Activated T-cell treated with anti-CD3 and anti-CD28 coated beads, Interleukin-2, amount 50 U/mL, for 24 hours (primary cell): ENCODE measurements at places on chromosomes 3 and 15.
A peak's percentile ranks its signal among the peaks of the same experiment; 100 is the strongest.

- DNase-seq, result no peak
Observed at GRCh38 chr15:60057554-60057953, 53.4 kb downstream of the FOXB1 start.

- DNase-seq, result no peak
Observed at GRCh38 chr15:75195122-75195765, 6.4 kb upstream of the C15orf39 start.

DNA sequence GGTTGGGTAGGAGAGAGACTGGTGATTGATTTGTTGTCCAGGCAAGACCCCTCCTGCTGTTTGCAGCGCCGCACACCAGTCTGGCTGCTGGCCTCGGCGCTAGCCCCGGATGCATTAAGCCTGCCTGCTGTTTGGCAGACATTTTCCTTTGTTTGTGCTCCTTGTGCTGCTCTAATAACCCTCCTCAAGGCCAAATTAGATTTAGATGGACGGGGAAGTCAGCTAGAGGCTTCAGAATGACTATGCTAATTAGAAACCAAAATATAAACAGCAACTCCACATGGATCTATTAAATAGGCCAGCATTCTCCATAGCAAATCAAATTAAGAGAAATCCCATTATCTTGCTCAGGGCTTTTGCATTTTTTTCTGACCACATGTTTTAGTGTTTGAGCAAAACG, 445.2 kb downstream of the SQOR start:
- DNase-seq, result no peak

DNA sequence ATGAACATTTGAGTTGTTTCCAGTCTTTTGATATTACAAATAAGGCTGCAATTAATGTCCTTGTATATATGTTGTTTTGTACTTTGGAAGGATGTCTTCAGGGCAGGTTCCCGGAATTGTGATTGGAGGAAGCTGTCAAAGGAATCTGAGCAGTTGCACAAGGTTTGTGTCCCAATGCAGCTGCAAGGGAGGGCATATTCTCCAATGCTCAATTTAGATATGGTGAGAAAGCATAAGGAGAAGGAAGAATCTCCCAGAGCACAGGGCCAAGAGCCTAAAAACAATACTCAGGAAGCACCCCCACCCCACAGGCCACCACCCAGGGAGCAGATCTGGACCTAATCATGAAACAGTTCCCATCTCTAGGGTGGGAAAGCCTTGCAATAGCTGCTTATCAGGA, 228.0 kb upstream of the LRRFIP2 start:
- DNase-seq, result no peak

DNA sequence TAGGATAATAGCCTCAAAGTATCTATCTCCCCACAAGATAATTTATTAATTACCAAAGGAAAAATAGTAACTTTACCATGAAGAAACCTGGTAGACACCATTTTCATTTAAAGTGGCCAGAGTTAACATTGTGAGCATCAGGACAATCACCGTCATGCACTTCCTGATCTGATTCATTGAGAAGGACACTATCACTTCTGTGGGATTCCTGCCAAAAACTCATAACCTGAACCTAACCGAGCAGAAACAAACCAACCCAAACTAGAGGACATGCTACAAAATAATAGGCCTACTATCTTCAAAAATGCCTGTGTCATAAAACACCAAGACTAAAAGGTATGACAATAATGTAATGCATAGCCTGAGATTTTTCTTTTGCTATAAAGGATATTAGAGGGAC, 39.0 kb downstream of the FSIP1 start:
- DNase-seq, result no peak

GRCh38 chr15:80694611-80695098, 455 bp upstream of the ABHD17C start:
- DNase-seq, result peak; percentile 65

- no peak for DNase-seq
Observed at GRCh38 chr3:13475871-13476590, 4.1 kb upstream of the HDAC11 start.

DNA sequence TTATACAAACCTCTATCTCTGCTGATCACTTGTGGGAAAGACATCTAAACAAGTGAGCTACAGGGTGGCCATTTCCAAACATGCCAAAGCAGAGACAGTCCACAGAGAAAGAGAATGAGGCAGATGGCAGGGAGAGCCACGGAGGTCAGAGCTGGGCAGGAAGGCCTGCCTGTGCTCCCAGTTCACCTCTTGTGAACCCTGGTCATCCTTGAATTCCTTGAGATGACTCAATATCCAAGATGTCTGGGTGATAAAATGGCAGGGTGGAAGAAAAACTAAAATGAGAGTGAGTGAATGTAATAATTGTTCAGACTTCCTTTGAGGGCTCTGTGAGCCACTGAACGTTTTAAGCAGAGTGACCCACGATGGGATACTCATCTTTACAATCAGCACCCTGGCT, 104.8 kb downstream of the PLCH1 start:
- no peak for DNase-seq

DNA sequence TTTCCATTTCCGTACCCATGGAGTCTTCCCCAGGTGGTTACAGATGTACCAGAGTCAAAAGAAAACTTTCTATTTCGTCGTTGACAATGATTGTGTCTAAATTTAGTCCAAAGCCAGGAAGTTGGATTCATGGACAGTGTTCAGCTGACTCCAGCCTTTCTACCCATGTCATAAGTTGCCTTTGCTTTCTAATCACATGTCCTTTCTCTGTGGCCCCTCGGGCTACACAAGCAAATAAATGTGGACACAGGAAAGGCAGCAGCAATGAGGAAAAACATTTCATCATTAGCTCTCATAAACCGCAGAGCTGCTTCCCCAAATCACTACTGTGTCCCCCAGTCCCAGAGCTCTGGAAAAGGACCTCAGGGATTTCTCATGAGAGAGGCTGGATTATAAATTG, 82.0 kb downstream of the USF3 start:
- DNase-seq, result no peak

DNA sequence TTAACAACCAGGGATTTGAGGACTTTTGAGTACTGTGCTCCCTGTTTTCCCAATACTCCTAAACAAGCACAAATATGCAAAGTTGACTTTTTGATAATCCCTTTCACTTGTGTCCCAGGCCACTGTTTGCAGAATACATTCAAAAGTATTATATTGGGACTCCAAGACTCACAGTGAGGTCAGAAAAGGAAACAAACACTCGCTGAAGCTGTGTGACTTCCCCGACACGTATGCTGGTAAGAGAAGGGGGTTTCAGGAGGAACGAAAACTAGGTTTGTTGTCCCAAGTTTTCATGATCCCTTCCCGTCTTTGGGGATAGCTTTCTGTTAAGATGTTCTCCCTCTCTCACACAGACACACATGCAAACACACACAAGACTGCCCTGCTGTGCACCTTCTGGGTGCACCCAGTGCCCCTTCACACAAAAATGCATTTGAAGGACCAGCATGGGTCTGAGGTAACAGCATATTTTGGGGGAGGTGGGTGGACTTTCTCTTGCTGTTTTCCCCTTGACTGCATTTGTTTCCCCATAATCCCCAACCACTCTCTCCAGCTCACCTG, 225.2 kb upstream of the PRICKLE2 start:
- DNase-seq, result no peak

- peak; percentile 45 for DNase-seq
Observed at GRCh38 chr15:40333922-40334492, 6.7 kb downstream of the CCDC9B start.

DNA sequence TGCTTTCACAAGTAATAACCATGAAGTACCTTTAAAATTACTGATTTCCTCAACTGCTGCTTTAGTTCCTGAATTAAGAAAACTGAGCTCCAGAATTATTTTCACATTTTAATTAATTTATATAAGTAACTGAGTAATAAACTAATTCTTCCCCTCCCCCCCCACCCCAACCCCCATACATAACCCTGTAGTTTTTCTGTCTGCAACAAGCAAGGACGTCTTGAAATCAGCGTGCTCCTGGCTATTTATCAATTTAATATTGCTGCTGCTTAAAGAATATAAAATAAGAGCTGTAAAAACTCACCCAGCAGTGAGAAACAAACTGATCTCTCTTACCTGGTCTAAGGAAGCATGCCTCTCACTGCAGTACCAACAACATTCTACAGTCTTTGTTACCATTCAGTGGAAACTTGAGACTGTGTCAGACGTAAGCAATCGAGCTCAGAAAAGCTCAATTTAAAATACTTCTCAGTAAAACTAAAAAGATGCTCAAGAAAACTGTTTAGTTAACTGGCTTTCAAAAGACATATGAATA, 121.0 kb downstream of the TFDP2 start:
- no peak for DNase-seq

GRCh38 chr15:55401786-55402246, 6.3 kb downstream of the CCPG1 start:
- DNase-seq, result no peak

DNA sequence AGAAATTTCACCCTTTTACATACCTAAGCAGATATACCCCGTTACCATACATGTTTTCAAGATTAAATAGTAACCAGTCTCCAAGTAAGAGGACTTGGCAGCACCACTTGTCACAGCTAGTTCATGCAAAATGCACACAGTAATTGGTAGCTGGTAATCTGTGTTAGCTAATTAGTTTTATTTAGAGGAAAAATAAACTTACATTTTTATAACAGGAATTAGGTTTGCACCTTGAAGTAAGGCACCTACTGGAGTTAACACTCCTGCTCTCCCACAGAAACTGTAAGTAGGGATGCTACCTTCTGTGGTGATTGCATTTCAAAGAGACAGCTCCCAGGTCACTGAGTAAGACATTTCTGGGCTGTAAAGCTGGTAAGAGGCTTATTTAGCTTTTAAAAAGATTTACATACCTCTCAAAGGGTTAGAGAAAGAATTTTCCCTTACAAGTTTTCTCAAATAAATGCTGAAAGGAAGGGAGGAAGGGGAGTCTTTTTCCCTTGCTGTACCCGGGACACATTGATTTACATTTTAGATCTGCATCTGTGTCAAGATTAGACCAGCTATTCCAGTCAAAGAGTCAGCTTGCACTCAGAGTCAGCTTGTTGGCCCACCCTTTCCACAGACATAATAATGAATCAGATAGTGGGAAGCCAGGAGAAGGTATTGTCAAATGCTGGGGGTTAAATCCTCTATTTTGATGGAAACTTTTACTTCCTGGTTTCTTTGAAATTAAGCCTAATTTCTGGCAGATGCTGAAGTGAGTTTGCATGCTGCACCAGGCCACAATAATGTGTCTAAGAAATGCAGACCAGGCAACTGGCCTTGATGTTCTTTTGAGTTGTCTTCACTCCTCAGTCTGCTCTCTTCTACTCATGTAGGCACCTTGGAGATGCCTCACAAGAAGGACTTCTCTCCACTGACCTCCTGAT, 77.6 kb upstream of the CHD2 start:
- DNase-seq, result no peak

- no peak for DNase-seq
Observed at GRCh38 chr15:35279811-35280210, 194.7 kb upstream of the NANOGP8 start.

GRCh38 chr15:60871731-60872130, 357.4 kb downstream of the RORA start:
- no peak for DNase-seq

- DNase-seq, result no peak
Observed at GRCh38 chr3:17942856-17943255, 200.4 kb upstream of the TBC1D5 start.

- DNase-seq, result no peak
Observed at GRCh38 chr3:30549600-30549999, 56.8 kb upstream of the TGFBR2 start.

- DNase-seq, result no peak
Observed at GRCh38 chr3:11212299-11212608, 58.0 kb downstream of the HRH1 start.

DNA sequence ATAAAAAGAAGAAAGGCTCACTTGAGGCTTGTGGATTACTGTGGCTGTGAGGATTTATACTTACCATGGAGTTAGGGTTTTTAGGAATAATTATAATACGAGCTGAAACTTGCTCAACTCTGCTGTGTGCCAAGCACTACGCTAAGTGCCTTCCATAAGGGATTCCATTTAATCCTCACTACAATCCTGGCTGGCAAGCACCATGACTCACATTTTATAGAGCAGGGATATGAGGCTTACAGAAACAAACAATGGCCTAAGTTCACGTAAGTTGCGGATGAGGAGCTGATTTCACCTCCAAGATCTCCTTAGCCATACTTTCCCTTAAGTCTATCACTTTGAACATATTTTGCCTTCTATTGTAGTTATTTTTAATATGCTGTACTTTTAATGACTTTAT, 43.9 kb upstream of the ARL8B start:
- DNase-seq, result no peak

DNA sequence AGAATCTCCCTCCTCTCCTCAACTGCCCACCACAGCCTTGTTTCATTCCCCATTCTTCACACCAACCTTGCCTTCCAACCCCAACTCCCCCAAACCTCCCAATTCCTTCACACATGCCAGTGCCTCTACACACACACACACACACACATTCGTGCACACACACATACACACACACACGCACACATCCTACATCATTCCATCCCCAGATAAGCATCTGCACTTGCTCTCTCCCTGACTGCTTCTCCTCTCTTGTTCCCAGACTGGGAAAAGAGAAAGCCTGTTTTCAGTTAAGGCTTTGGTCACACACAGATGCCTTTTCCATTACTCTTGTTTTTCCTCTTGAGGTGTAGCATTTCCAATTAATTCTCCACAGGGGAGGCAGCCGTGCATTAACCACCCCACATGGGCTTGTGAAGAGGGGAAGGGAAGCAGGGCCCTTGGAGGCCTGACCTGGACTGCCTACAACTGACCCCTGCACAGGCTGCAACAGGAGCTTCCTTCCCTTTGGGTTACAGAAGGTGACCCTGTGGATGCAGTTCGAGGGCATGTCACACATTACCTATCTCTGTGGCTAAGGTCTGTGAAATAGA, 32.0 kb upstream of the BOC start:
- no peak for DNase-seq

- DNase-seq, result no peak
Observed at GRCh38 chr3:36811768-36812167, 47.4 kb upstream of the DCLK3 start.

DNA sequence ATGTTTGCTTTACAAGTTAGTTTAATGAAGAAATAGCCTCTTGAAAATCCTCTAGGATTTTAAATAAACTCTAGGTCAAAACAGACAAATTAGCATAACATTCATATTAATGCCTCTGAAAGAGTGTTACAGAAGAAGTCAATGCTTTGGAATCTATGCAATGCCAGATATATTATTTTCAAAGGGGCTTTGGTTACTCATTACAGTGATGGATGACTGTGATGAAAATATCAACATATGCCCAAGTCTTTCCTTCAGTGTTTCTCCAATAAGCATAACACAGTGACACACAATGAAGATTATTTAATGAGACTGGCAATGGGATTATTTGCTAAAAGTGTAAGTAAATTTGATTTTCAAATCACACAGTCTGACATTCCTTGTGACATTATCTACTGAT, 1247.2 kb downstream of the ROBO2 start:
- no peak for DNase-seq

GRCh38 chr3:177802151-177802900, 605.0 kb upstream of the TBL1XR1 start:
- DNase-seq, result no peak

- no peak for DNase-seq
Observed at GRCh38 chr15:95793231-95793630, 537.3 kb upstream of the NR2F2 start.
